G401 (cell line): ENCODE measurements at places on chromosomes 5 and 9. TPM values are rescaled to one million over a fixed set of nuclear protein-coding genes. Genes with fewer than 3 reads are reported as not detected.

ACTL7B gene
- total RNA-seq, result not detected in 2 replicates

CTXN3 gene
- not detected in 2 replicates for total RNA-seq

- DNase-seq, result peak; percentile 9
Observed at GRCh38 chr5:38316544-38317224, 58.3 kb downstream of the EGFLAM start.

DNA sequence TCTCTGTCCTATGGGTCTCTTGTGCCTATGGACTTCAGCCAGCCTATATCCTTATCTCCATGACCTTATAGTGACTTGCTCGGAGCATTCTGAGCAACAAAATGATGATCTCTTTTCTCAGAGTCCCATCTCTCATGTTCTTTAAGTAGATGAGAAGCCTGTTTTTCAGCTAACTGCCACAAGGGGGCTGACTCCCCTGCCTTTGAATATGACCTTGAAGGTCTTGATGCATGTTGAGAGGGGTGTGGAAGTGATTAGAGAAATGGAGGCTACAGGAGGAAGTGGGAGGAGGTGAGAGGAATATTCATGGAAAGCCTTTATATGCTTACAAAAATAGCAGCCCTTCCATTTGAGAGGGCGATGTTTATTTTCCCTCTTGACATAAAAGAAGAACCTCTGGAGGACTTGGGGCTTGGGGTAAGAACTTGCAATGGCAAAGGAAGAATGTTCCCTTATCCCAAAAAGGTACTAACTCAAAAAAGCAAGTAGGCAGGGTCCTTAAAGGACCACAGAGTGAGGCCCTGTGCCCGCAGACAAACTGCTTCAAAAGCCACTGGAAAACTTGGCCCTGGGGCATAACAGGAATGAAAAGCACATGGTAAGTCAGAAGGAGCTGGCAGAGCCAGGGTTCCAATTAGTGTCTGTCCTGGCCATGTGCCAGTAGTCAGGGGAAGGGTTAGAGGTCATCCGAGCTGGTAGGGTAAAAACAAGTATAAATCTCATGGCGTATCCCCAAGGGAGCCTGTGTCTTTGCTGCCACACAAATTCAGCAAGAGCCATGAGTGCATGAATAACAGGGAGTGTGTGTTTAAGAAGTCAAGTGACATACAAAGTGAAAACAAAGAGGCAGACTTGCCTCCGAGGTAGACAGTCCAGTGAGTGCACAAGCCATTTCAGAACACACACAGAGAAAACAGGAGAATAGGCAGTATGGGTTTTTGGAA lies 39.1 kb downstream of the FGD3 start:
- DNase-seq, result no peak

GRCh38 chr9:126230692-126231091 lies 95.9 kb upstream of the MVB12B start:
- DNase-seq, result no peak

- no peak for DNase-seq
Observed at GRCh38 chr5:139692679-139693308, 44.6 kb downstream of the CXXC5 start.
